ENCODE measurements at places on chromosomes 16 and 17. TPM values are rescaled to one million over a fixed set of nuclear protein-coding genes. Genes with fewer than 3 reads are reported as not detected.

Gene GALR2
- not detected for total RNA-seq

Gene STX4
- 17.4 TPM for total RNA-seq

Gene SOST
- total RNA-seq = not detected

Gene KRT20
- not detected for total RNA-seq

Gene CTRB1
- total RNA-seq = not detected

Gene OTOP3
- total RNA-seq = not detected

Gene KCTD2
- 25.3 TPM for total RNA-seq

Gene CUEDC1
- total RNA-seq = 35.0 TPM

Gene HCRT
- not detected for total RNA-seq

Gene ATP6V0A1
- 56.6 TPM for total RNA-seq

Gene ASB16
- not detected for total RNA-seq

Gene PMP22
- total RNA-seq = 179 TPM

Gene PPL
- 40.3 TPM for total RNA-seq

Gene TP53TG3
- not detected for total RNA-seq

Gene MARCHF10
- total RNA-seq = not detected

Gene PRKCB
- not detected for total RNA-seq

Gene TBC1D3E
- total RNA-seq = not detected
